ENCODE measurements at places on chromosomes 1 and 21.

GRCh38 chr21:45443595-45444181 lies 38.7 kb downstream of the COL18A1 start:
- DNase-seq = no peak

DNA sequence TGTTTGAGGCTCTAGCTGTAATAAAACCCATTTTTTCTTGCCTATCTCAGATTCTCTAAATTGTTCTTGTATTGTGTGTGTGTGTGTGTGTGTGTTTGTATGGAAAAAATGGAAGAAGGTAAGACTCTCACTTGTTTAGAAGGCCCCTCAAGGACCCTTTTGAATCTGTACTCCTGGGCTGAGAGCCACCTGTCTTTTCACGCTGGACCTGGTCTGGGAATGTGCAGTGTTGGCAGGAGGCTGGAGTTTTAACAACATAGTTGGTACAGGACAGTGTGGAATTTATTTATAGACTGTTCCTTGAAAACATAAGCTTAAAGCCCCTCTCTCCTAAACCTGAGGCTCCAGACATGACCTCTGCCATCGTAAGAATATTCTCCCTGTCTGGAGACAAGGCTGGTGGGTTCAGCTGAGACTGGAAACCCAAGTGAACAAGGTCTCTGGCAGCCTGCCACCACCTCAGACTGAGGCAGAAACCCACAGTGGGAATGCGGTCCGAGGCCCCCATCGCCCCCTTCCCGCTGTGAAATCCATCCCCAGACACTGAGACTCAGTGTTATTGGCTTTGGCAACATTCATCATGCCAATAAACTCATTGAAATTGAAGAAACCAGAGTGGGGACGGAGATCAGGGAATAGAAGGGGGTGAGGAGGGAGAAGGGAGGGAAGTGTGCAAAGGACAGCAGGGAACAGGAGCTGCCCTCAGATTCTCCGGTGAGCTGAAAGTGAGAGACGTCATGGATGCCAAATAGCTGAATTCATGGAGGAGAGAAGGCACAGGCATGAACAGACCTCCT lies 24.6 kb upstream of the PLXNA2 start:
- DNase-seq = no peak

- no peak for DNase-seq
Measured at GRCh38 chr1:90176530-90176929, 181.6 kb downstream of the ZNF326 start.

GRCh38 chr1:193588311-193589082 lies 402.1 kb upstream of the B3GALT2 start:
- DNase-seq = no peak

DNA sequence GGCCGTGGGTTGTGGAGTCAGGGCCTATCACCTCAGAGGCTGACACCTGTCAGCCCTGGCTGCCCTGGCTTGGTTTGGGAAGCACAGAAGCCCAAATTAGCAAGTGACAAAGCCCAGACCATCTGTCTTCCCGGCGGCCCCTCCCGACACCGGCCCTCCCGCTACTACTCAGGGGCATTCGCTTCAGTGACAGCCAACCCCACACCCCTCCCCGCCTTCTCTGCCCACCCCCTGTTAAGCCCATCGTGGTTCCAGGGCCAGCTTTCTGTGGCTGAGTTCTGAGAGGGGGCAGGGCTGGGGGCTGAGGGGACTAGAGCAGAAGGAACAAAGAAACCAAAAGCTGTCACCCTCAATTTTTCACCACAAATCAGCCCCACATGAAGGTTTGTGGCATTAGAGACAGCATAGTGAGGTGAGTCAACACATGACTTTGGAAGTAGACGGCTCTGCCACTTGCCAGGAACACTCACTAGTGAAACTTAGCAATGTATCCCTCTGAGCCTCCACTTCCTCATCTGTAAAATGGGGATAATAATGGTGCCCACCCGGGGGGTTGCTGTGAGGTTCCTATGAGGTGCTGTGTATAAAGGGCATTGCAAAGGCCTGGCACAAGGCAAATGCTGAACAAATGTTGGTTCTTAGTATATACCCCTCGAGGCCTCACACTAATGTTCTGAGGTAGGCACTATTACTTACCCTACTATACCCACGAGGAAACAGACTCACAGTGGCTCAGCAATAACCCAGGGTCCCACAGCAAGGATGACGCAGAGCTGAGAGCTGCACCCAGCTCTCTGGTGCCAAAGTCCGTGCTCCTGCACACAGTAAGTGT lies 5.2 kb upstream of the TNNI1 start:
- no peak for DNase-seq
